Sigmoid colon (tissue), 7 donors: ENCODE measurements at places on chromosomes 1 and 21. TPM values are rescaled to one million over a fixed set of nuclear protein-coding genes. Genes with fewer than 3 reads are reported as not detected.

ESRRG gene
- polyA plus RNA-seq, result under 0.01 TPM

KCNH1 gene
- polyA plus RNA-seq, result not detected

RAB13 gene
- 117 TPM for polyA plus RNA-seq

PTPN22 gene
- polyA plus RNA-seq, result 2.1 TPM

FLG2 gene
- not detected for polyA plus RNA-seq

FBLIM1 gene
- 227 TPM for polyA plus RNA-seq

SPRR2G gene
- polyA plus RNA-seq, result not detected

KDF1 gene
- 26.8 TPM for polyA plus RNA-seq

CCDC30 gene
- 1.2 TPM for polyA plus RNA-seq

MTARC1 gene
- polyA plus RNA-seq, result 15.6 TPM

IPP gene
- 7.3 TPM for polyA plus RNA-seq

S100A2 gene
- polyA plus RNA-seq, result 1.8 TPM

DR1 gene
- 21.6 TPM for polyA plus RNA-seq

CFHR5 gene
- polyA plus RNA-seq, result not detected

ATF3 gene
- polyA plus RNA-seq, result 37.8 TPM

SLC30A2 gene
- polyA plus RNA-seq, result not detected

CR1 gene
- 1.8 TPM for polyA plus RNA-seq

TMEM125 gene
- polyA plus RNA-seq, result 29.6 TPM

GNPAT gene
- polyA plus RNA-seq, result 29.9 TPM

PLA2G2C gene
- polyA plus RNA-seq, result not detected

TMEM52 gene
- polyA plus RNA-seq, result 1.2 TPM

AMY2A gene
- not detected for polyA plus RNA-seq

TMOD4 gene
- polyA plus RNA-seq, result 0.07 TPM

SPRR1A gene
- not detected for polyA plus RNA-seq
